Urinary bladder (tissue), 4 donors: ENCODE measurements at places on chromosomes 13 and 19. TPM values are rescaled to one million over a fixed set of nuclear protein-coding genes. Genes with fewer than 3 reads are reported as not detected.

PDE4C gene
- polyA plus RNA-seq, result 1.1 TPM

- DNase-seq, result no peak
These were observed 702 bp upstream of the EPSTI1 start for GRCh38 chr13:42992764-42993122.

DNA sequence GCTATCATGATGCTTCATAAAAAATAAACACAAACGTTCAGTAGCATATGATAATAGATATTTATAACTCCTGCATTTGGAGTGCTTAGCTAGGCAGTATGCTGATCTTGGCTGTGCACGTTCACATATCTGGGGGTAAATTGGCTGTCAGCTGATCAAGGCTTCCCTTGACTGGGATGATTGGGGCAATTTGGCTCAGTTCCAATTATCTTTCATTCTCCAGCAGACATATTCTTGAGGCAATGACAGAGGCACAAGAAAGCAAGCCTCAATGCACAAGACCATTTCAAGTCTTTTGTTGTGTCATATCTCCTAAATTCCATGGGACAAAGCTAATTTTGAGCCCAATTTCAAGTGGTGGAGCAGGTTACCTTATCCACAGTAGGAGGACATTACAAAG, 142.0 kb downstream of the DLEU7 start:
- no peak for DNase-seq

GRCh38 chr19:27733551-27734266, 1479.2 kb downstream of the UQCRFS1 start:
- DNase-seq, result no peak

- no peak for DNase-seq
These were observed 2.1 kb downstream of the TGFB1 start for GRCh38 chr19:41351339-41352245.

GRCh38 chr19:44623080-44623479, 9.7 kb downstream of the IGSF23 start:
- no peak for DNase-seq

DNA sequence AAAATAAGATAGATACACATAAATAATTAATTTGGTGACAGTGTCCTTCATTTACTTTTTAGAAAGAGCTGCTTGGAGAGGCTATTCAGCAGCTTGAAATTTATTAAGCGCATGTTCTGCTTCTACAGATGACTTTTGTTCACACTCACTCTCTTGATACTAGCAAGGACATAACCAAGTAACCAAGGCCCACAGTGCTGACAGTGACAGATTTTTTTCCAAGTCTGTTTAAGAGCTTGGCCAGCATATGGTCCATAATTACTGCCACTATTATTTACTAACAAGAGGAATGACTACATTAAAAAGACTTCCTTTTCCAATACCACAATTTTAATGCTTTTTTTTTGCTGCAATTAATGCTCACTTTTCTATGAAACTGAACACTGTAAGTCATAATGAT, 673.7 kb upstream of the MIR17HG start:
- DNase-seq, result no peak

ATCAY gene
- 0.63 TPM for polyA plus RNA-seq

DNA sequence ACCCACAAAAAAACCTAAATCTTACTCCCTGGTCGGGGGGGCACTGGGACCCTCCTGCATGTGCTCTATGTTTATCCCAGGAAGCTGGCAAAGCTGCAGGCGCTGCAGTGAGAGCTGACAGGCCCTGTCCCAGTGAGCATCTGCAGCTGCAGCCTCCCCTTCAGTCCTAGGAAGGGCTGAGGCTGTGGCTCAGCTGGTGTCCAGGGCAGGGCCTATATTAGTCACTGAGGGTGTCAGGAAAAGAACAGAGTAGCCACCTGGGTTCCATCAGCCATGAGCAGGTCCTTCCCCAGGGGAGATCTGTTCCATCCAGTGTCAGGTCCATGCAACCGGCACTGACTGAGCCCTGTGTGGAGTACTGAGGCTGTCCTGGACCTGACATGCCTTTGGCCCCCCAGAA, 120.5 kb downstream of the TNFRSF19 start:
- DNase-seq, result no peak

SLITRK1 gene
- 0.06 TPM for polyA plus RNA-seq

PAN3 gene
- 13.5 TPM for polyA plus RNA-seq

FFAR1 gene
- polyA plus RNA-seq, result not detected

GRCh38 chr19:5985098-5985783, 7.3 kb upstream of the RANBP3 start:
- no peak for DNase-seq

DNA sequence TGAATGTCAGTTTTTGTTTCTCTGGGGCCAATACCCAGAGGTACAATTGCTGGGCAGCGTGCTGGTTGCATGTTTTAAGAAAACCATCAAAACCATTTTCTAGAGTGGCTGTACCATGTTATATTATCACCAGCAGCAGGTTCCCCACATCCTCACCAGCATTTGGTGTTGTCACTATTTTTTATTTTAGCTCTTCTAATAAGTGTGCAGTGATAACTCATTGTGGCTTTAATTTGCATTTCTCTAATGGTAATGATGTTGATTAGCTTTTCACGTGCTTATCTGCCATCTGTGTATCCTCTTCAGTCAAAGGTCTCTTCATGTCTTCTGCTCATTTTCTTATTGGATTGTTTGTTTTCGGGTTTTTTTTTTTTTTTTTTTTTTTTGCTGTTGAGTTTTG, 21.9 kb downstream of the PAK4 start:
- DNase-seq, result no peak

DNA sequence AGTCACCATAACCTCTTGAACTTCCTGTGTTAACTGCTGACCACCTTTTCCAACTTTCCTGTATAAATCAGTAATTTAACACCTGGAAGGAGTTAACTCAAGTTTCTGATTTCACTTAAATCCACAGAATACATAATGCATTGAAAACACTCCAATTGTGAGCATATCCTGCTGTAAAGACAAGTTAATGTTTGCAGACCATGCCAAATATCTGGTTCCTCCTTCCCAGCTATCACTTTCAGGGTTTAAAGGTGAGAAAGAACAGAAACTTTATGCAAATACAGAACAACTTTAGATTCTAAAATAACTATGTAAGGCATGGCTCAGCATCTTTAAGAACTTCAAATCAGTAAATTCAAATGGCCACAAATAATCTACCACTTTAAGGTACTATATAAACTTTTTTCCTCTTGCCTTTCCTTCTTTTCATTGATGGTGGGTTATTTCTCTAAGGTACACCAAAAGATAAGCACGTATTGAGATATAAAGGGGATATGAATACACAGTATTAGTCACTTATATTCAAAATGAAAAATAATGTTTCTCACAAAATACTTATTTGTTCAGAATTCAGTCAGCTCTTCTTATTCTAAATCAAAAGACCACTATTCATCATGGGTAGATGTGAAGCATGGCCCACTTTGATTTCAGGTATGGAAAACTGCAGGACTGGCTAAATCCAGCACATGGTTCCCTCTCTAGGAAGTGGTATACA, 6.6 kb upstream of the TPTE2 start:
- DNase-seq, result no peak

- DNase-seq, result no peak
These were observed 320.3 kb downstream of the DNAJC15 start for GRCh38 chr13:43343645-43344044.

DNA sequence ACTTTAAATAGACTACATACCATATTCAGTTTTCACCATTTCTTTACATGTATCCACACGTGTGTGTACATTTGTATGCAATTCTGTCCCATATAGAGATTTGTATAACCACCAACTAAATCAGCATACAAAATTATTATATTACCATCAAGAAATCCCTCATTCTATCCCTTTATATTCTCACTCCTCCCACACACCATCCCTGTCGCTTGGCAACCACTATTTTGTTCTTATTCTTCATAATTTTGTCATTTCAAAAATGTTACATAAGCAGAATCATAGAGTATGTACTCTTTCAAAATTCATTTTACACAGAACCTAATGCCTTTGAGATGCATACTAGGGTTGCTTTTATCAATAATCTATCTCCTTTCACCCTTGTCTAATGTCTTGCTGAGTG, 740.5 kb downstream of the SLITRK5 start:
- no peak for DNase-seq

GRCh38 chr19:51027873-51028272, 1.5 kb upstream of the KLK11 start:
- DNase-seq, result no peak

- DNase-seq, result no peak
These were observed 88.1 kb downstream of the MIPEP start for GRCh38 chr13:23801141-23801540.

- DNase-seq, result no peak
These were observed 81.0 kb upstream of the UBAC2 start for GRCh38 chr13:99119656-99120055.

DNA sequence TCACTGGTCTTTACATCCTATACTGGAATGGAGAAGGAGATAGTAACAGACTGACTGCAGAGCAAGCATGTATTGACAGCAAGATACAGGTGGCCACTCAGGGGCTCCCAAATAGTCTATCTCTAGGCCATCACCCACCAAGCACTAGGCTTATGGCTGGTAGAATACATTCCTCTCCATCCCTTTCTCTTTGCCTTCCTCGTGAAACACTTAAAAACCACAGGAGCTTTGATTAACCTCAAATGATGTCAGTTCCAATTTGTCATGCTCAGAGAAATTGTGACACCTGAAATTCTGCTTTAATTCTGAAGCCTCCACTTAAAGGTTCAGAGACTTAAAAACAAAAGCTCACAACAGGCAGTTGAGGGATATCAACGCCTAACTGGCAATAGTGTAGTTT, 17.2 kb downstream of the ENOX1 start:
- DNase-seq, result no peak

CHERP gene
- polyA plus RNA-seq, result 27.2 TPM

GRCh38 chr13:113232208-113233003, 23.0 kb downstream of the CUL4A start:
- DNase-seq, result no peak

- DNase-seq, result no peak
These were observed 152.1 kb downstream of the POSTN start for GRCh38 chr13:37446503-37446902.

RDH8 gene
- not detected for polyA plus RNA-seq

AXL gene
- polyA plus RNA-seq, result 55.0 TPM

DNA sequence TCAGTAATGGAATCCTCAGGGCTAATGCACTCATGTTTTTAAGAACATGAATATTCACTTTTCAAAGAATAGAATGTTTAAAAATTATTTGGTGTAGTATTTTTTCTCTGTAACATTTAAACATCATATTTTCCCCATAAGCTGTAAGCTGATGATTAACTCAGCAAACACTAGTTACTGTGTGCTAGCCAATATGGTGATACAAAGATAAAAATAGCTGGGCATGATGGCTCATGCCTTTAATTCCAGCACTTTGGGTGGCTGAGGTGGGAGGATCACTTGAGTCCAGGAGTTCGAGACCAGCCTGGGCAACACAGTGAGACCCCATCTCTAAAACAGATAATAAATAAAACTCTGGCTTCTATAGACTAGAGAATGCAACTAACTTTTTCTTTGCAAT, 13.2 kb downstream of the RNF17 start:
- no peak for DNase-seq

DNA sequence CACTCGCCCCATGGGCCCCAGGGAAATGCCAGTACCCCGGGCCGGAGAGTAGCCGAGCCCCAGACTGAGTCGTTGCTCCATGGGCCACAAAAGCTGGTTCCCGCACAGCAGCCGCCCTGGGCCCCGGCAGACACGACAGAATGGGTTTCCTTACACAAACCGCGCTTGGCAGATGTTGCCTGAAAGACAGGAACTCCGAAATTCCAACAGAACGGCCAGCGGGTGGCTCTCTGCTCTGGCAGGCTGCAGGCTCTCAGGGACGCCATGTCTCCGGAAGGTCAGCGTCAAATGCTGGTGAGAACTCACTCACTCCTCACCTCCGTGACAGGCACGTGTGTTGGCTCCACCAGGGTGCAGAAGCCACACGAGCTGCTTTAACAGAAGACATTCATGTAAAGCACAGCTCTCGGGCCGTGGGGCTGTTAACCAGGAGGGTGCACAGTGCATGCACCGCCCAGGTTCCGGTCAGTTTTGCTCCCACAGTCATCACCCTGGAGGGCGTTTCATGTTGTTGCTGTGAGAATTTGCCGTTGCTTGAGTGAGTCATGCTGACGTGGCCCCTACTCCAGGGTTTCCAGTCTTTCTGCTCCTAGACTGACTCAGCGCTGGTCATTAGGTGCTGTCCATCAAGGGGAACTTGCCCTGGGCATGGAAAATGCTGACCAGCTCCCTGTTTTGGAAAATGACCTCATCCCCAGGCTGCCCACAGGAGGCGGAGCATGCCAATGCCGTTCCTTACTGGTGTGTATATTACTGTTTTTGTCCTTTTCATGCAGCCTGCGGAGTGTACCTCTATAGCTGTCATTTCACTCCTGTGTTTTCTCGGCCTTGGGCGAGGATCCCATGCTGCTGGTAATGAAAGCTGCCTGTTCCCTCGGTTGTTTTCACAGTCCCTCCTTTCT, 44.8 kb downstream of the ANKRD10 start:
- DNase-seq, result no peak
